ENCODE measurements at places on chromosomes 6 and 20.

GRCh38 chr6:109790131-109790530 is 99.0 kb downstream of the FIG4 start:
- no peak for DNase-seq

- no peak for DNase-seq
These were observed 4.2 kb downstream of the C6orf132 start for GRCh38 chr6:42138190-42138589.

DNA sequence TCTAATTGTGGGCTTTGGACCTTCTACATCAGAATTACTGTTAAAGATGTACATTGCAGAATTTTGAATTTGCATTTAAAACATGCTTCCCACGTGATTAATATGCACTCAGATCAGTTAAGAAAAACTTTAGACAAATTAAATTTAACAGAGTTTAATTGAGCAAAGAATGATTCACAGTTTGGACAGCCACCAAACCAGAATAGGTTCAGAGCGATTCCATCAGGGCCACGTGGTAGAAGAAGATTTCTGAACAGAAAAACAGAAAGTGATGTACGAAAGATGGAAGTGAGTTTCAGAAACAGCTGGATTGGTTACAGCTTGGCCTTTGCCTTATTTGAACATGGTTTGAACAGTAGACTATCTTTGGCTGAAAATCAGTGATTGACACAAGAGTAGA is 704.2 kb upstream of the MAP3K7 start:
- DNase-seq = no peak

- no peak for DNase-seq
These were observed 270.8 kb downstream of the ARID1B start for GRCh38 chr6:157047951-157048350.

- no peak for DNase-seq
These were observed 32.2 kb upstream of the IPCEF1 start for GRCh38 chr6:154388803-154389202.

GRCh38 chr6:147738516-147739162 is 230.1 kb downstream of the SAMD5 start:
- DNase-seq = no peak

Measured in COLO829 (cell line).